Activated naive CD4-positive, alpha-beta T cell treated with anti-CD3 and anti-CD28 coated beads, Interleukin-2, amount 50 U/mL, for 16 hours (primary cell): ENCODE measurements at places on chromosomes 7 and 10.

DNA sequence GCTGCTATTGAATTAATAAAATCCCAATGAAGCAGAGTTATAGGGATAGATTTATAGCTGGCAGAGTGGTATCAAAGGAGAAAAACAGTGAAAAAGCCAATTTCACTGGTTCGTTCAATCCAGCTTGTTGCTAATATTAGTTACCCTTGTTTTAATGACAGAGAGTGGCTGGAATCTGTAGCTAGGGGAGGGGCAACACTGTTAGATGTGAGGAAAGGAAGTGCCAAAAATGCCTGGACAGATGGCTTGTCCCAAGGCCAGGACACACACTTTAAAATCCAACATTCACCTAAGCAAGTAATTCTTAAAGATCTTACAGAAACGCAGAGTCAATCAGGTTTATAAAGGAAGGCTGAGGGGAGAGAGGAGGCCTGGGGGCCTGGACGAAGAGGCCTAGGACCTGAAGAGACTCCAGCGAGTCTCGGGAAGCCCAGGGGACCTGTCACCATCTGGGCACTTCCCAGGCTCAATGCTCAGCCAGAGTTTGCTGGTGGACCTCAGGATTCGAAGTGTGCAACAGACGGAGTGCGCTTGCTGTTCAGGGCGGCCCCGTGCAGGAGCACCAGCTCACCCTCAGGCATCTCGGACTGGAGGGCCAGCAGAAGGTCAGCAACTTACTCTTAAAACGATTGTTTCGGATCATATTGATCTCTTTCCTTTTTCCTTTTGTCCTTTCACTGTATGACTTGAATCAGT, 36.7 kb downstream of the TMEM248 start:
- no peak for DNase-seq

- no peak for DNase-seq
Measured at GRCh38 chr7:52909131-52909530, 126.3 kb upstream of the POM121L12 start.

- no peak for DNase-seq
Measured at GRCh38 chr10:117221156-117221711, 19.7 kb upstream of the SLC18A2 start.

GRCh38 chr7:92635538-92635937, 45.3 kb upstream of the FAM133B start:
- no peak for DNase-seq

DNA sequence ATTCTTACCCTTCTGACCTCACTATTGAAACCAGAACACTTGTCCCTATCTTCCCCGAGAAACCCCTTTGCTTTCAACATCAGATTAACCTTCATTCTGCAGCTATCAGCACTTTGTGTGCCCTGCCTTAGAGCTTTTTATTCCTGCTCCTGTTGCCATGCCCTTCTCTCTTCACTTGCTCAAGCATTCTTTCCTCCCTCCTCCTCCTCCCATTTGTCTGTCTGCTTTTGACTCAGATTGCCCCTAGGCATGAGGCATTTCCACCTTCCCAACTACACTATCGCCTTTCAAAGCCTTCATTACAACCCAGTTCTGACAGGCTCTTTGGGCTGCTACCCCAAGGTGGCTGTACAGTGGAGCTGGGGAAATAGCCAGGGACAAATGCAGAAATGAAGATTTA, 143.3 kb downstream of the SLC25A13 start:
- no peak for DNase-seq

DNA sequence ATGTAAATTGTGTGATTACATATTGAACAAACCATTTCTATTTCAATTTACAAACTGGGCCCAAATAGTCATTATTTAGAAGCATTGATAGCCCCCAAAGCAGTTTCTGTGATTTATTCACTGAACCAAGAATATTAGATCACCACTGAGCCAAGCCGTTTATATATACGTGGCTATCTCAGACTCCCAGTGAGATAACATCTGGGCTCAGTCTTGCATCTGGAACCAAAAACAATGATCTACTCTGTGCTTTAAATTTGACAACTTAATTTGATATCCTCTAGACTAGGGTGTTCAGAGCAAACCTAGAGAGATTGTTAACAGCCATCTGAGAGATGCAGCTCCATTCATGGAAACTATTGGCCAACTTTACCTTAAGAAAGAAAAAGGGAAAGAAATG, 41.4 kb upstream of the BTBD16 start:
- DNase-seq: no peak

GRCh38 chr10:23439961-23440889, 1.4 kb downstream of the OTUD1 start:
- DNase-seq: peak; percentile 40

DNA sequence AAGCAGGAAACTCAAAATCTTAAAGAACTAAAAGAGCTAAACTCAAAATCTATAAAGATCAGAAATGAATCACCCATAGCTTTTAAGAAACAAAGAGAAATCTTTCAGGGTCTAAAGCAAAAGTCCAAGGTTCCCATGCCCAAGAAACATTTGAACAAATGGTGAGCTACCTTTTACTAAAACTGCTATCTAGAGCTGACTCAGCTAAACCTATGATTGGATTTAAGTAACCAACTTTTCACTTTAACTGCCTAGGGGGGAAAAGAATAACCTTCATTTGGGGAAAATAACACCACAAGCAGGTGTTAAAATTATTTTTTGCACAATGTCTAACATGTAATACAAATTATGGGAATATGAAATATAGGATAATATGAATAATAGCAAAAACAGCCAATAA, 328.4 kb downstream of the PHF14 start:
- DNase-seq: no peak

DNA sequence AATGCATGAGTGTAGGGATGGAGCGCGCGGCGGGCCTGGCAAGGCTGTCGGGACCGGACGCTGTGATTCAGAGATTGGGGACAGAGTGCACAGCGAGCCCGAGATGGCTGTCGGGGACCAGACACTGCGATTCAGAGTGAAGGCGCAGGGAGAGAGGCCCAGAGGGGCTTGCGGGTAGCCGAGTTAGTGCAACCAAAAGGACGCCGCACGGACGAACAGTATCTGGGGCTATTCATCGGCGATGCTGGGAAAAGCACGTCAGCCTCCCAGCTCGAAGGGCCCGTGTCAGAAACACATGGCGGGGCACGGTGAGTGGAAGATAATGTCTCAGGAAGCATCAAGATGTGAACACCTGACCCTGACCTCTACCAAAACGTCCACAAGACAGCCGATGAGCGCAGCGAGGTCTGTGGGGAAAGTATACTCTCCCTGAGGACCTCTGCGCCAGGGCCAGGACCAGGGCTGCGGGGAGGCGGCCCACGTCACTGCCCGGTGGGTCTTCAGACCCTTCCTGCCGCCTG, 215.8 kb downstream of the ZMYND11 start:
- no peak for DNase-seq

- DNase-seq: no peak
Measured at GRCh38 chr7:26787701-26788100, 76.7 kb downstream of the SKAP2 start.

DNA sequence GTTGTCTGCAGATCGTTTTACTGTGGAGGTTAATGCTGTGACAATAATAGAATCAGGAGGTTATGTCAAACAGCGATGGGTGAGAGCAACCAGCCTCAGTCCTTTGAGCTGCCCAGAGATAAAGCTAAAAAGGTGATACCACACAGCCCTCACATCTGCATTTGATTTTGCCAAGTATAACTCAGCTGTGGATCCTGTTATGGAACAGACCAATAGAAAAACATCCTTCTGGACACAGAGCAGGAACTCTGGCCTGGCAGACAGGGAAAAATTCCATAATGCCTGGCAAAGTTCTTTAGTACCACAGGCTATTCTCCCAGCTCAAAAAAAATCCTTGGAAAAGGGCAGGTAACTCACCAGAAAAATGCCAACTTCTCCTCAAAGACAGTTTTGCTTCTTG, 87.1 kb upstream of the PDLIM1 start:
- DNase-seq: no peak

- DNase-seq: no peak
Measured at GRCh38 chr10:130557181-130557845, 421.1 kb downstream of the GLRX3 start.

DNA sequence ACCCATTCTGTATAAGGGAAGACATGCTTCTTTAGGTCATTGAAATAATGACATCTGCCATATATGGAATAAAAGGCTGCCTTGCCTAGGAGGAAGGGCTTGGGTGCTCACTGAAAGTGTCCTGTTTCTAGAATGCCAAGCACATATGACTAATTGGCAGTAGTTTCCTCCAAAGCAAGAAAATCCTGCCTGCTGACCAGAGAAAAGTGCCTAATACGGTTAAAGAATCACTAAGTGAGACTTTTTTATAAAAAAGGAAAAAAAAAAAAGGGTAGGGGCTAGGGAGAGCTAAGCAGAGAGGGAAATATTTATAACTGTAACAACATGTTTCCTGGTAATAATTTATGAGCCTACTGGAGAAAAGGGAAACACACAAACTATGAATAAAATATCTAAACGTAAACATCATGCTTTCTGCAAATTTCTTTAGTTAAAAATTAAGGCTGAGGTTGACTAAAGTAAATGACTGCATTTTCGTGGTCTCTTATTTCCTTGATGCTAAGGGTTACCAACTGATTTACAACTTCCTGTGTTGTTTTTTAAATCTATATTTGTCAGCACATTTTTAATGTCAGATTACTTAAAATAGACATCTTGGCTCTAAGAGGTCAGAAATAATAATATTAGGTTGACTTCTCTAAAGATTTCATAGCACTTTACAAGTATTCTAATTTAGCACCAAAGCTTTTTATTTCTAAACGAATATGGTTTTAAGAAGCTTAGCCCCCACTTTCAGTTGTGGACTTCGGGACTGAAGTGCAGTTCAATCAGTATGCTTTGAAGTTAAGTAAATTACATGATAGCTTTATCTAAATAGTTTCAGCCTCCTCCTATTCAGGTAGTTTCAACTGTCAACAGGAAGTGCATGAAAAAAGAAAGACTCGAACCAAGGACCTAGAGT, 89.6 kb downstream of the CABCOCO1 start:
- DNase-seq: no peak

GRCh38 chr10:101054351-101054750, 7.4 kb upstream of the KAZALD1 start:
- no peak for DNase-seq

DNA sequence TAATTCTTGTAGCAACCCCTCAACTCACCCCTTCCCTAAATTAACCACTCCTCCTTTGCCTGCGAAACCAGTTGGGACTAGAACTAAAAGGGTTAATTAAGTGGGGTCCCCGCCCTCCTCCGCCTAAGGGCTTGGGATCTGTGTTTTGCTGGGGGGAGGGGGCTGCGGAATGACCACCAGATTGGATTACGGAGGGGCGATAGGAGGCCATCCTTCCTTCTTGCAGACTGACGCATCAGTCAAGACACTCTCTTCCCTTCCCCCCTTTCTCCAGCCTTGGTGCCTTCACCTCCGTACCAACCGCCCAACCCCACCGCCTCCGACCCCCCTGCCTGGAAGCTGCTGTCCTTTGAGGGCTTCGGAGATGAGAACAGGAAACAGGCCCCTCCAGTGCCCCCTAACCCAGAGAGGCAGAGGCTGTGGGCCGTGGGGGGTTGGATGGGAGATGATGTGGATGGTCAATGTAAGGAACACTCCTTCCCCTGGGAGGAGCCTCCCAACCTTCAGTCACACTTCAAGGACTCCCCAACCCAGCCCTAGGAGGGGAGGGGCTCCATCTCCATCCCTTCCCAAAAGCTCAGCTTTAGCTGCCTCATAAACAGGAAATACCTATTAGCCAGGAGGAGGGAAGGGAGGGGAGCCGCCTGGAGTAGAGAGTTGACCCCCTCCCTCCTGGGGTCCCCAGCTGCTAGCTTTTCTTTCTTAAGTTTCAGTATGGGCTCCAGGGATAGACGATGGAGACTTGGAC, 997 bp upstream of the LDB1 start:
- no peak for DNase-seq

GRCh38 chr10:73627300-73627699, 14.0 kb downstream of the MYOZ1 start:
- no peak for DNase-seq

- no peak for DNase-seq
Measured at GRCh38 chr7:568031-568951, 48.6 kb upstream of the PDGFA start.

DNA sequence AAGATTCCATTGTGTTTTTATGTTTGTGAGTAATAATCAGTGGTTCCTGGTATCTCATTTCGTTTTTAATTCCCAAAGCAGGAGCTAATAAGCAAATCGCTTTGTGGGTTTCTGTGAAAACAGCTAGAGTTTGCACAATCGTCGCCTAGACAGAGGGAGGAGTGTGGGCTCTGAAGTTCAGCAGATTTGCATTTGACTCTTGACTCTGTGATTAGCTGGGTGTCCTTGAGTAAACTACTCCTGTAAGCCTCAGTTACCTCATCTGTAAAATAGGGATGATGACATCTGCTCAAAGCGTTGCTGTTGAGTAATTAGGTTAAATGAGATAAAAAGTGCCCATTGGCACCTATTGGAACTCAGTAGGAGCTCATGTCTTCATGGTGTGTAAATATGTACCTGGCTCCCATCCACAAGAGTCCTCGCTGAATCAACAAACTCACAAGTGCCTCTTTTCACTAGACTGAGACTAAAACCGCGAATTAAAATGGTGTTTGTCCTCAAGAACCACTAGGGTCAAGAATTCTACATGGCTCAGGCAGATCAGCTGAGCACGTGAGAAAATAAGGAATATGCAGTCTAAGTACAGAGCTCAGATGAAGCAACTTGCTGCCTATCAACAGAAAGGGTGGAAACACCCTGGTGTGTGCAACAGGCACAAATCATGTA, 385.8 kb upstream of the C7orf33 start:
- DNase-seq: no peak

- no peak for DNase-seq
Measured at GRCh38 chr7:126426652-126427051, 826.1 kb downstream of the GRM8 start.

- DNase-seq: no peak
Measured at GRCh38 chr7:87448388-87448787, 27.1 kb downstream of the ABCB4 start.

DNA sequence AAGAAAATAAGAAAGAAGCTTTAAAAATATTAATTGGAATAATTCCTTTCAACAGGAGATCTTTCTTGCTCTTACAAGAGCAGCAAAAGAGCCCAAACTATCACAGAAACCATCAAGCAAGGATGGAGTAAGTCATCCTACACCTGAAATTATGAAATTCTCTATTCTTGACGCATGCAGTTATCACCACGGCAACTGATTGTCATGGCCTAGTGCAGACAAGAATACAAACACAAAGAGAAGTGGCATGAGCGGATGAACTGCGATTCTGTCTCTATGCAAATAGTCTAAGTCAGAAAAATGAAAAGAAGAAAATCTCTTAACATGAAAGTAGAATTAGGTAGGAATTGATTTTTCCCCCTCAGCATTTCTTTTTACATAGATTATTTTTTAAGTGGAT, 54.8 kb upstream of the SLC35B4 start:
- DNase-seq: no peak

DNA sequence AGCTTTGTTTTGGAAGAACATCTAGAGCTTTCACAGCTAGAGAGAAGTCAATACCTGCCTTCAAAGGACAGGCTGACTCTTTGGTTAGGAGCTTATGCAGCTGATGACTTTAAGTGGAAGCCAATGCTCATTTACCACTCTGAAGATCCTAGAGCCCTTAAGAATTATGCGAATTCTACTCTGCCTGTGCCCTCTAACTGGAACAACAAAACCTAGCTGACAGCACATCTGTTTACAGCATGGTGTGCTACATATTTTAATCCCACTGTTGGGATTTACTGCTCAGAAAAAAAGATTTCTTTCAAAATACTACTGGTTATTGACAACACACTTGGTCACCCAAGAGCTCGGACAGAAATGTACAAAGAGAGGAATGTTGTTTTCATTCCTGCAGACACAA, 57.3 kb downstream of the PALS2 start:
- no peak for DNase-seq
